ENCODE measurements at places on chromosomes 7 and 10. TPM values are rescaled to one million over a fixed set of nuclear protein-coding genes. Genes with fewer than 3 reads are reported as not detected.
A peak's percentile ranks its signal among the peaks of the same experiment; 100 is the strongest.

ANKRD1 gene
- polyA plus RNA-seq, result 2.8 TPM

EPHA1 gene
- 14.2 TPM for polyA plus RNA-seq

SCIN gene
- polyA plus RNA-seq, result 3.3 TPM

EMX2 gene
- polyA plus RNA-seq, result 0.27 TPM

IDI2 gene
- 0.14 TPM for polyA plus RNA-seq

PTN gene
- 1.8 TPM for polyA plus RNA-seq

TSPAN13 gene
- 64.9 TPM for polyA plus RNA-seq

CFAP46 gene
- 1.6 TPM for polyA plus RNA-seq

TMEM254 gene
- polyA plus RNA-seq, result 6.9 TPM

MUC12 gene
- 0.80 TPM for polyA plus RNA-seq

OR2A1 gene
- polyA plus RNA-seq, result not detected

CALML3 gene
- polyA plus RNA-seq, result 0.08 TPM

HOXA2 gene
- 0.27 TPM for polyA plus RNA-seq

SERPINE1 gene
- polyA plus RNA-seq, result 1.9 TPM

UNCX gene
- not detected for polyA plus RNA-seq

AASS gene
- 13.3 TPM for polyA plus RNA-seq

GRCh38 chr7:11458736-11459483, 373.1 kb downstream of the THSD7A start:
- peak; percentile 13 for DNase-seq

GRCh38 chr7:117730390-117730789, 142.9 kb downstream of the CTTNBP2 start:
- no peak for DNase-seq

DNA sequence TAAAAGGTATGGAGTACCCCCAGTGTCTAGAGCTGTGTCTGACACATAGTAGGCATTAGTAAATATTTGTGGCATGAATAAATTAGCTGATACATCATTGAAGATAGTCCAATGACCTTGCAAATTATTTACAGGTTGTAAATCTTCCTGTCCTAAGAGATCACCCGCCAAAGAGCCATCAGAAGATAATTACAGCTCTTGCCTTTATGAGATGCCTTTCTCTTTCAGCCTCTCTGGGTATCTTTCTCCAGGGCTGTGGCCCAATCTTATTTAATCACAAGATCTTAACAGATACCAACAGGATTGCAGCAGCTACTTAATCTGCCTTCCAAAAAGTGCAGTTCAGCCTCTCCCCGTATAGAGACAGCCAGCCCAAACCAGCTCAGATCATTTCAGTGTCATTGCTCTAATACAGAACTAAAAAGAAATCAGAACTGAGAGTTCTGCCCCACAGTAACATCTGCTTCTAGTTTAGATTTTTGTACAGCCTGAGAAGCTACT, 41.5 kb downstream of the MYOF start:
- DNase-seq, result no peak

GRCh38 chr7:127955051-127955531, 76.1 kb downstream of the LRRC4 start:
- DNase-seq, result no peak

GRCh38 chr7:47327346-47327697, 254.6 kb downstream of the TNS3 start:
- DNase-seq, result no peak

GRCh38 chr7:149870701-149871483, 2.9 kb upstream of the ATP6V0E2 start:
- DNase-seq, result no peak

- DNase-seq, result no peak
Observed at GRCh38 chr10:49609006-49609282, 1.2 kb upstream of the SLC18A3 start.

- no peak for DNase-seq
Observed at GRCh38 chr10:104330168-104331110, 7.8 kb downstream of the ITPRIP start.

DNA sequence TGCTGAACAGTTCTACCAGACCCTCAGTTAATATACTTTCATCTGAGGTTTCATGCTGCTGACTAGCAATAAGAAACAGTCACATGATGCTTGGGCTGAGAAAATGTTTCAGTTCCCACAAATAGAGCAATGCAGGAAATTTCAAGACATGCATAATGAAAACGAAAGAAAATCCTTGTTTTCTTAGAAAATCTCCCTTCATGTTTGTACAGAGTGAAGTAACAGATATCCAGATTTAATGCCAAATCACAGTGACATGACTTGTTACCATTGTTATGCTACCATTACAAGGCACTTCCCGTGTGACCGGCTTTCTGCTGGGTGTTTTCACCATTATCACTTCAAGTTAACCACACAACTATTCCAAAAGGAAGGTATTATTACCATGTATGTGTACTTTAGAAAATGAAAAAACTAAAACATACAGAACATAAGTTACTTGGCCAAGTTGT, 121.7 kb downstream of the DOCK4 start:
- no peak for DNase-seq

GRCh38 chr7:37320848-37321468, 127.7 kb downstream of the ELMO1 start:
- DNase-seq, result no peak

DNA sequence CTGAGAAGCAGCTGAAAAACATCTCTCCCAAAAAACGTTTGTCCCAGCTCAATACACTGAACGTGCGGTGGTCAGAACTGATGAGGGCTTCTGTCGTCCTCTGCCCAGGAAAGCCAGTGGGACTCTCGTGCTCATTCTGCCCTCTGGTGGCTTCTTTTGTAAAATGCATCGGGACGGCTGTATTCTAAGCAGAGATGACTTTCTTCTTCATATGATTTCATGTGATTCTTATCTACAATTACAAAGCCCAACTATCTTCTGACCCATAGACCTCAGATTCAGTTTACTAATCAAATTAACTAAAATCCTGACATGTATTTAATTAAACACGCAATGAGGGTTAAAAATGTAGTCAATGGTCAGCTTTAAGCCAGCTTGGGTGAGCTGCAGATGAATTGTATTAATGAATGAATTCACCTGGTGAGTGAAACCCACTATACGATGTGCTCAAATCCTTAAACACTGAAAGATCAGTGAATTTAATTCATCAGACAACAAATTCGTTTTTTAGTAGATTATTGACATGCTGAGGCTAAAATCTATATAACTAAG, 117.6 kb upstream of the FAM204A start:
- DNase-seq, result peak; percentile 27

DNA sequence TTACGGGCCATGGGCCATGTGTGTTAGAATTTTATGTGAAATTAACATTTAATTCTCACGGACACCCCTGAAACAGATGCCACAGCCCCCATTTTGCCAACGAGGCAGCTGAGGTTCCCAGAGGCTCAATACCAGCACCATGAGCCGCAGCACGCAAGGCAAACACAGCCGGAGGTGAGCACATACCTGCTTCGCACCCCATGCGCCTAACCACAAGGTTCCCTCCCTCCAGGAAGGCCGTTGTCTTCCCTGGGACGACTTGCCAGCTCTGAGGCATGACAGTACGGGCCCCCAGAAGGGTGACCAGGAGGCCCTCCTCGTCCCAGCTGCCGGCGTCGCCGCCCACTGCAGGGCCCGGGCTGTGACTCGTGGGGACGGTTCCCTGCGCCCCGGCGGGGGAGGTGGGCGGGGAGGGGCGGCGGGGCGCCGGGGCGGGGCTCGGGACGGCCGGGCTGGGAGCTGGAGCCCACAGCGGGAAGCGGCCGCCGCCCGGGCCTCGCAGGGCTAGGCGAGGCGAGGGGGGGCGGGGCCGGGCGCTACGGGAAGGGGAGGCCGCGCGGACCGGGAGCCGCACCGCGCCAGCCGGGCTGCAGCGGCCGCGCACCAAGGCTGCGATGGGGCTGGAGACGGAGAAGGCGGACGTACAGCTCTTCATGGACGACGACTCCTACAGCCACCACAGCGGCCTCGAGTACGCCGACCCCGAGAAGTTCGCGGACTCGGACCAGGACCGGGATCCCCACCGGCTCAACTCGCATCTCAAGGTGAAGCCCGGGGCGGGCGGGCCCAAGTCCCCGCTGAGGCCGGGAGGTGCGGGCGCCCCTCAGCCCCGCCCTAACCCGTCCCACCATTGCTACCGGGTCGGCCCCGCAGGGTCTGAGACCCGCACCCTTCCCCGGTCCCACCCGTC, at the start of gene CAV2:
TSS of gene CAV2 (plus strand) at position 571 of the 910 bp plus-strand sequence. CDS start at position 615, 44 bp downstream.
- DNase-seq, result peak; percentile 72

All from pancreas (tissue), 10 donors.